RWPE1 (cell line): ENCODE measurements at places on chromosomes 13 and 19.

GRCh38 chr19:51676566-51677083 lies 16.5 kb upstream of the SPACA6 start:
- DNase-seq = no peak

GRCh38 chr19:54203151-54203611 lies 2.5 kb downstream of the RPS9 start:
- DNase-seq = no peak

DNA sequence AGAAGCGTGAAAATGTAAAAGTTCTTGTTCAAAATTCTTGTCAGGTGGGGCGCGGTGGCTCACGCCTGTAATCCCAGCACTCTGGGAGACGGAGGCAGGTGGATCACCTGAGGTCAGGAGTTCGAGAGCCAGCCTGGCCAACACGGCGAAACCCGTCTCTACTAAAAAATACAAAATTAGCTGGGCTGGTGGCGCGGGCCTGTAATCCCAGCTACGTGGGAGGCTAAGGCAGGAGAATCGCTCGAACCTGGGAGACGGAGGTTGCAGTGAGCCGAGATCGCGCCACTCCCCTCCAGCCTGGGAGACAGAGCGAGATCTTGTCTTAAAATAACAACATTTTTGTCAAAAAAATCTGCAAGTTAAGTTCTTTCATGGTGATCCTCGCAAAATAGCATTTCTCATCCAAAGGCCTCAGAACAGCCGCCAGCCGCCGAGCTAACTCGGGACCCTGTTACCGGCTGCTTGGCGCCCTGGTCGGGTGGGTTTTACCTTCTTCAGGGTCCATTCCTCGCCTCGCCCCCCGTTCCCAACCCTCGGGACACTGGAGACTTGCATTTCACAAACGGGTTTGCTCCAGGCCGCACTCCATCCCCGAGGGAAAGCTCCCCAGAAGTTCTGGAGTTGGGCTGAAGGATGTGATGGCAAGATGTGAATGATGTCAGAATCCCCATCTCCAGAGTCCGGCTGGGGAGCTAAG lies 1.6 kb downstream of the LATS2 start:
- DNase-seq = no peak

GRCh38 chr13:86066611-86067365 lies 267.6 kb upstream of the SLITRK6 start:
- DNase-seq = no peak
